ENCODE measurements at places on chromosomes 4 and X.

DNA sequence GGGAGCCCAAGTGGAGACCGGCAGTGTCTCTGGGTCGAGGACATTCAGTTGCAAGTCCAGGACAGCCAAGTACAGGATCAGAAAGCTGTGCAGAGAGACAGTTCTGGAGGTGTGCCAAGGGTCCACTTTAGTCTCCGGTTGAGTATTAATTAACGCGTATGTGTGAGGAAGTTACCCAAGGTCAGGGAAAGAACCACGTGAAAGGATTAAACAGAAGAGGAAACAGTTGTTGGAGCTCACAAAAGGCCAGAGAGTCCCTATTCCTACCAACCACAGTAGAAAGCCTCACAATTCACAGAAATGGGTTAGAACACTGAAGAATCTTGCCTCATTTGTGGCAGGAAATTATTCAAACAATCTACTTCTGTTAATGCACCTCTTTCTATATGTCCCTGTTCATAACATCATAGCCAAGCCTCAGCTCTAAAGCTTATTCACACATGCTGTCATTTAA, 17.9 kb upstream of the NSUN7 start:
- no peak for DNase-seq

- DNase-seq, result no peak
Measured at GRCh38 chrX:46758163-46758955, 559 bp downstream of the SLC9A7 start.

GRCh38 chr4:120198411-120198810, 131.8 kb upstream of the MAD2L1 start:
- DNase-seq, result no peak

GRCh38 chrX:149760965-149761364, 12.9 kb upstream of the HSFX1 start:
- DNase-seq, result no peak

GRCh38 chrX:100615005-100615404, 21.6 kb downstream of the TSPAN6 start:
- no peak for DNase-seq

DNA sequence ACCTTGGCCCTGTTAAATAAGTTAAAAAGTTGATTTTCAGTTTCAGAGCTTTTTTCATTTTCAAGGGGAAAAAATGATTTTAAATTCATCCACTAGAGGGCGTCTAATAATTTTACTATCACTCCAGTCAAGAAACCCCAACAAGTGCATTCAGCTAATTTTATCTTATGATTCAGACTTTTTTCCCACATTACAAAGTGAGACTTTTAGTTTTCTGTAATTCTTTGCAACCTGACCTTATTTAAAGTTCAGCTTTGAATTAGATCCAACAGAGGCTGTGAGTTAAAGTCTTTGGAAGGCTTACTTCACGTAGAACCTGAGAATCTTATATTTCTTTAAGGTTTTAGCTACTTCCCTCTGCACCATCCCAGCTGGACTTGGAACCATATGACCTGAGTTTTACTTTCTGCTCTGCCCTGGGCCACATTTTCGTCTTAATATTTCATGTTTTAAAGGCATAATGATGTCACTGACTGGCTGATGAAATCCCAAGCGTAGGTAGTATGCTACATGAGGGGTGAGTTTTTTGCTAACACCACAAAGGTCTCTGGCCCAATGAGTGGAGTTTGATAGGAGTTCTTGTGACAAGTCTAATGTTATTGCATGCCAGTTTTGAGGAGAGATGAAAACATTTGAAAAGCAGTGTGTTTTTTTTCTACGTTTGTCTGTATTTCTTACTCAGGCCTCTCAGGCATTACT, 7.2 kb downstream of the GNRHR start:
- no peak for DNase-seq

DNA sequence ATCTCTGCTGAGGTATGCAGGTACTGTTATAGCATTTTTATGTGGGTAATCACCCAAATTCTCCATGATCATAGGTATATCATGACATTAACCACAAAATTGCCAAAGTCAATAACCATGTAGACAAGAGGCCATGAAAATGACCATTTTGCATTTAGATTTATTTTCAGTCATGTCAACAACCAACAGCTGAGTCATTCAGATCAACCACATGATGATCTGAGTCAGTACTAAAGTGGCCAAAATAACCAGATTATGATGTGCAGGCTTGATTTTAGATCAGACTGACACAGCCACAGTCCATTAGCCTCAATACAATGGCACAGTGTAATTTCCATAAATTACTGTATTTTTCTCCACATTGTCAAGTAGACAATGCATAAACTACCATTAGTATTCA, 240.5 kb downstream of the GRIA3 start:
- DNase-seq, result no peak

DNA sequence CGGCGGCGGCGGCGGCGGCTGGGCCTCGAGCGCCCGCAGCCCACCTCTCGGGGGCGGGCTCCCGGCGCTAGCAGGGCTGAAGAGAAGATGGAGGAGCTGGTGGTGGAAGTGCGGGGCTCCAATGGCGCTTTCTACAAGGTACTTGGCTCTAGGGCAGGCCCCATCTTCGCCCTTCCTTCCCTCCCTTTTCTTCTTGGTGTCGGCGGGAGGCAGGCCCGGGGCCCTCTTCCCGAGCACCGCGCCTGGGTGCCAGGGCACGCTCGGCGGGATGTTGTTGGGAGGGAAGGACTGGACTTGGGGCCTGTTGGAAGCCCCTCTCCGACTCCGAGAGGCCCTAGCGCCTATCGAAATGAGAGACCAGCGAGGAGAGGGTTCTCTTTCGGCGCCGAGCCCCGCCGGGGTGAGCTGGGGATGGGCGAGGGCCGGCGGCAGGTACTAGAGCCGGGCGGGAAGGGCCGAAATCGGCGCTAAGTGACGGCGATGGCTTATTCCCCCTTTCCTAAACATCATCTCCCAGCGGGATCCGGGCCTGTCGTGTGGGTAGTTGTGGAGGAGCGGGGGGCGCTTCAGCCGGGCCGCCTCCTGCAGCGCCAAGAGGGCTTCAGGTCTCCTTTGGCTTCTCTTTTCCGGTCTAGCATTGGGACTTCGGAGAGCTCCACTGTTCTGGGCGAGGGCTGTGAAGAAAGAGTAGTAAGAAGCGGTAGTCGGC, 528 bp downstream of the FMR1 start:
- peak; percentile 4 for DNase-seq

DNA sequence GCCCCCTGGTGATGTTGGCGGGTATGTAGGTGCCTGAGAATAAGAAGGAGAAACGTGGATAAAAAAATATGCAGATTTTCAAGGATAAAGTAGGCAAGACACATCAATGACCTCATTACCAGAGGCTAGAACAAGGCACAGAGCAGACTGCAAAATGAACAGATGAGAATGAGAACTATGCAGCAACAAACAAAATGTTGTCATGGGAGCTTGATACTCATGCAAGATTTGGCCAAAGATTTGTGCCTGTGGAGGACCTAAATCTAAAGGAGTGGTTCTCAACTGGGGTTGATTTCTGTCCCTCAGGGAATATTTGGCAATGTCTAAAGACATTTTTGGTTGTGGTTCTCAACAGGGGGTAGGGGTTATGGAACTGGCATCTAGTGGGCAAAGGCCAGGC, 177.3 kb downstream of the FRMPD4 start:
- DNase-seq, result no peak

GRCh38 chr4:144627663-144628076, 18.3 kb upstream of the HHIP start:
- DNase-seq, result no peak

Measured in stimulated activated CD8-positive, alpha-beta memory T cell treated with anti-CD3 and anti-CD28 coated beads, Interleukin-7, amount 100 ng/mL, for 1 hour (primary cell).